ENCODE measurements at places on chromosomes 1 and 21.

DNA sequence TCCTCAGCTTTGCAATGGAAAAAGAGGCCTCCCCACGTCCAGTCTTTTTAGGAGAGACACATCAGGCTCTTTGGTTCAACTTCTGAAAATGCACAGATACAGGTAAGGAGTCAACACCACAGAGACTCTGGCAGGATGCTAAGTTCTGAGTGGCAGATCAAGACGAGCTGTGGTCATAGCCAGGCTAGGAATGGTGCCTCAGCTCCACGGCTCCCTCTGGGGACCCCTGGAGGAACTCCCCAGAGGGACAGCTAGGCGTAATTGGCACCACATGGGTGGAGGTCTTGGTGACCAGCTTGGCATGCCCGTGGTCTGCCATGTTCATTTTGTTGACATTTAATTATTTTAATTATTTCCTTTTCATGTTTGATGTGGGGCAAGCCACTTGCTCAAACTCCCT lies 206.1 kb downstream of the KAZN start:
- no peak for DNase-seq

GRCh38 chr1:150066838-150067183 lies 765 bp upstream of the VPS45 start:
- DNase-seq: no peak

GRCh38 chr1:224759681-224760091 lies 143.6 kb downstream of the CNIH3 start:
- DNase-seq: no peak

DNA sequence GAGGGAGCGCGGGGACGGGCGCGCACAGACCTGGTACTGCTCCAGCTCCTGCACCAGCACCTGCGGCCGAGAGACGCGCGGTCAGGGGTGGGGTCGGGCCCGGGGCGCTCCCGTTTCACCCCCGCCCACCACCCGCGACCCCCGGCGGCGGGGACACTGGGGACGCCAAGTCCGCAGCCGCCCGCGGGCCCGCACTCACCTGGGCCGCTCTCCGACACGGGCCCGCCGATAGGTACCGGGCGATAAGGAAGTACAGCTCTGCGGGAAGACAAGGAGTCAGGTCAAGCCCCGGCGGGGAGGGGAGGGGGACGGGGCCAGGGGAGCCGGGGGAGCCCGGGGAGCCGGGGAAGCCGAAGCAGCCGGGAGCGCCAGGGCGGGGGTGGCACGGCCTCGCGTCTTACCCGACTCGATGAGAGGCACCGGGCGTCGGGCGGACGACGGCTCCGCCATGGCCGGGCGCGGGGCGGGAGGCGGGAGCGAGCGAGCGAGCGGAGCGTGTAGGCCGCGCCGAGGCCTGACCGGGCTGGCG lies 326 bp downstream of the BRWD1 start:
- no peak for DNase-seq

DNA sequence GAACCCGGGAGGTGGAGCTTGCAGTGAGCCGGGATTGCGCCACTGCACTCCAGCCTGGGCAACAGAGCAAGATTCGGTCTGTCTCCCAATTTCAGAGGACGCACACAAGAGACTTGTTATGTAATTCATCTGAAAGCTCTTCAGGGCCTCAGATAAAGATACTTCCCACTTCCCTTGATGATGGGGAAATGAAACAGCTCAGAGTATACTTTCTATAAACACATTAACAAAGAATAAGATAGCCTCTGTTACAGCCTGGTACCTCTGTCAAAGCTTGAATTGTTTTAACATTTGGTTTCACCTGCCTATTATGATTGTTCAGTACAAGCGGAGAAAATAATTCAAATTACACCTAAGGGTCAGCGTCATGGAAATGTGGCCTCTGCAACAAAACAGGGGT lies 622.9 kb upstream of the ADGRL4 start:
- no peak for DNase-seq

GRCh38 chr1:201283836-201284553 lies 689 bp downstream of the PKP1 start:
- no peak for DNase-seq

DNA sequence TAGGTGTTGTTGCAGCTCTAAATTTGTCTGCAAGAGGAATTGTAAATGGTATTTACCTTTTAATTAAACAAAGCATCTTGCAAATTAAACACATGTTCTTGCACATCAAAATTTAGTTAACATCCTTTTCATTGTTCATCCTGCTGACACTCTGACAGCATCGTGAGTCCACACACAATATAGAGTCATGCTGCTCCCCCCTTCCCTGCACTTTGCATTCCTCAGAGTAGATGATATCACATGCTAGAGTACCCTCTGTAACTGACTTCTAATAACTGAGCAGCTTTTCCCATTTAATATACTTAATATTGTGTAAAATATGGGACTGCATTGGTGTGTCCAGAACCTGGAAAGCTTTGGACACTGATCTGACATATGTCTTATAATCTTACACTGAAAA lies 138.8 kb upstream of the DPYD start:
- no peak for DNase-seq

GRCh38 chr1:160777486-160778089 lies 18.4 kb upstream of the LY9 start:
- DNase-seq: no peak

GRCh38 chr1:17117451-17118265 lies 1.6 kb downstream of the PADI2 start:
- DNase-seq: no peak

- no peak for DNase-seq
Measured at GRCh38 chr1:213389061-213389581, 338.1 kb downstream of the RPS6KC1 start.

DNA sequence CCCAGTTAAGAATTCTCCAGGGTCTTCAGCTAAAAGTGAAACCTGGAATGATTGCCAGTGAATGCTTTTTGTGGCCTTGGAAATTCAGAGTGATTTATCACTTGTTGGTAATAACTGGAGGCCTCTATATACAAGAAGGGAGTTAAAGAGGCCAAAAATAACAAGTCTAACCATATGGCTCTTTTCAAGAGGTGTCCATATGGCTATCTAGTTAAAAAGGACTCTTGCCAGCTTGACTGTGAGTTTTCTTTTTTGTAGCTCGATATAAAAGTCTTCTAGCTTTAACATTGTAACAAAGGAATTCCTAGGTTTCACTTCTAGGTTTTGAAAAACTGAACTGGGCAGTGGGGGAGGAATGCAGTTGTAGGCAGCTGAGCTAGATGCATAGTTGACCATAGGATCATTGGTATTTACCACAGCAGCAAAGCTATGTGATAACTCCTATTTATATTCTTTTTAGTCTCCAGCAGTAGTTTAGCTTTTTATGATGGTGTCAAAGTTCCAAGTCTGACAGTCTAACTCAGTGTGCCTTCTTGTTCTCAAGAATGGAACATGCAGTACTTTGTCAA lies 44.4 kb downstream of the CACHD1 start:
- DNase-seq: no peak

DNA sequence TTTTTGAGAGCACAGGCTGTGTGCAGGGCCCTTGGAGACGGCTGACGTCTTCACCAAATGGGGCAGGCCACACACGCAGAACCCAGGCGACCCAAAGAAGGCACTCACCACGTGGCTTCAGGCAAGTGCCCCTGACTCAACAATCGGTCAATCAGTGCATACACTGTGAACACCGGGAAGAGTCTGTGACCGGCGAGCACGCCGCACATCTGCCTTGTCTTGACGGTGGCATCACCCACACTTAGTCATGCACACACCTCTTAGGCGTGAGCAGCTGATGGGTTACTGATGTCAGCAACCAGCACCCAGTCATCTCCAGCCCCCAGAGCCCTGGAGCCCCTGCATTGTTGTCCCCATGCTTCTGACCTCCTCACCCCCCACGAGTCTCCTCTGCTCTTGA lies 4.9 kb upstream of the LRRC3 start:
- no peak for DNase-seq

GRCh38 chr1:170356585-170356984 lies 175.4 kb upstream of the GORAB start:
- no peak for DNase-seq

Data from brain pericyte (primary cell).